ENCODE measurements at places on chromosomes 1 and 21. TPM values are rescaled to one million over a fixed set of nuclear protein-coding genes. Genes with fewer than 3 reads are reported as not detected.

GRCh38 chr1:33723251-33723650 lies 140.6 kb upstream of the HMGB4 start:
- ATAC-seq: no peak

DNA sequence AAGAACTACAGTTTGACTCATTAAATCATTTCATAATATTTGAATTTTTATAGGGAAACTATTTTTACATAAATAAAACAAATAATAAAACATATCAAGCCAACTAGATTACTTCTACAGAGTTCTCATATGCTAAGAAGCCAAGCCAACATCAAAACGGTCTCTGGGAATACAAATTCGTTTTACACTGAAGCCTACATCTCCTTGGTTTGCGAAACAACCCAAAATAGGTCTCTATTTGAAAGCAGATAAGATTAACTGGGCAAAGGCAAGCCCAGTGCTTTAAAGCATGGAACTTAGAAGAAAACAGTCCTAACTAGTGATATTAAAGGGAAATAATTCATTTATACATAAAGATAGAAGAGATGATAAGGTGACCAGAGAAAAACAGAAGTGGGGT lies 25.3 kb downstream of the MIXL1 start:
- no peak for ATAC-seq

- no peak for ATAC-seq
Measured at GRCh38 chr1:100217834-100218233, 31.8 kb downstream of the DBT start.

- no peak for ATAC-seq
Measured at GRCh38 chr1:67110352-67110751, 24.4 kb downstream of the C1orf141 start.

USF1 gene
- total RNA-seq: 25.2 TPM

TNNI3K gene
- not detected for total RNA-seq

GRCh38 chr1:150018165-150018564 lies 7.6 kb upstream of the OTUD7B start:
- ATAC-seq: no peak

LRRC42 gene
- 20.0 TPM for total RNA-seq

- ATAC-seq: no peak
Measured at GRCh38 chr1:204545202-204545601, 29.0 kb downstream of the MDM4 start.

- no peak for ATAC-seq
Measured at GRCh38 chr21:8991968-8992621, 1529.3 kb upstream of the TPTE start.

GRCh38 chr1:184485751-184486723 lies 99.2 kb downstream of the C1orf21 start:
- peak; percentile 36 for ATAC-seq

Data from esophagus mucosa (tissue), 1 donor.